ENCODE measurements at places on chromosomes 1 and 21.

GRCh38 chr1:183419399-183419798, 1.2 kb upstream of the NMNAT2 start:
- no peak for DNase-seq

DNA sequence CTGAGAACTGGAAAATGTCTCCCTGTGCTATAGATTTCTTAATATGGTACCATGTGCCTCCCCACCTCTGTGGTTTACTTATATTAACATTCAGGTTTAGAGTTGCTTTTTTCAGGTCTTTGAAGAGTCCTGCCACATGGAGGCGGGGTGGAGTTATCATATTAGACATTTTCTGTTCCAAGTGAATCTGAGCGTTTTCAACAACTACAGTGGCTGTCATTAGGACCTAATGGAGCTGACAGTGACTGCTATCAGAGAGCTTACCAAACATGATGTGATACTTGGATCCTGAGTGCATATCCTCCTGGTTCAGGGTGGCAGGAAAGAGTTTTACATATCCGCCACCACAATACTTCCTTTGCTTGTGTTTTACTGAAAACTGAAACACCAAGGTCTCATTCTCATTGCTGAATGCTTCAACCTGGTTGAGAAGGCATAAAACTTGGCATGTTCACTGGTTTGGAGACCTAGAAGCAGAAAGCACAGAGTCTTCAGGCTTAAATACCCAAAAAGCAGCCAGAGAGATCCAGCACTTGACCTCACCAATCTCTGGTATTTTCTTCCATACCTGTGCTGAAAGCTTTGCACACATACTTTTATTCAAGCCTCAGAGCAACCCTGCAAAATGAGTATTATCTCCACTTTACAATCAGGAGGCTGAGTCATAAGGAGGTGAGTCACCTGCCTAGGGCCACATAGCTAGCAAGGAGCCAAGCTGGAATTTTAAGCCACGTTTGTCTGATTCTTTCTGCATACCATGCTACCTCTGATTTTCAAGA, 47.4 kb upstream of the OSBPL9 start:
- DNase-seq, result no peak

DNA sequence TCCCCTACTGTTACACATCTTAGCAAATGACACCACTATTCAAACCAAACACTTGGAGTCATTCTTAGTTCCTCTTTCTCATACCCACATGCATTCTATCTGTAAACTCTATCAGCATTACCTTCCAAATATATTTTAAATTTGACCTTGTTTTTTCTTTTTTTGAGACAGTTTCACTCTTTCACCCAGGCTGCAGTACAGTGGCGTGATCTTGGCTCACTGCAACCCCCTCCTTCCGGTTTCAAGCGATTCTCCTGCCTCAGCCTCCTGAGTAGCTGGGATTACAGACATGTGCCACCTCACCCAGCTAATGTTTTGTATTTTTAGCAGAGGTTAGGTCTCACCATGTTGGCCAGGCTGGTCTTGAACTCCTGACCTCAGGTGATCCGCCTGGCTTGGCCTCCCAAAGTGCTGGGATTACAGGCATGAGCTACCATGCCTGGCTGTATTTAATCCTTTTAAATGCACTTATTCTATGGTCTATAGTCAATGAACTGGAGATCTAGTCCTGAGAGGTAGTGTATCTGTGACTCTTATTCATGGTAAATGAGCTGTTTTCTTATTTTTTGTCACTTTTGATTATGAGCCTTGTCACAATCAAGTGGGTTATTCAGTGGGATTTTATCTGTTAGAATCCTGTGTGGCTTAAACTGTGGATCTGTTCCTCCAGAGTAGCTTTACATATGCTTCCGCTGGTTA, 73.1 kb downstream of the GATAD2B start:
- DNase-seq, result no peak

- no peak for DNase-seq
Measured at GRCh38 chr1:198922638-198923430, 284.0 kb downstream of the PTPRC start.

DNA sequence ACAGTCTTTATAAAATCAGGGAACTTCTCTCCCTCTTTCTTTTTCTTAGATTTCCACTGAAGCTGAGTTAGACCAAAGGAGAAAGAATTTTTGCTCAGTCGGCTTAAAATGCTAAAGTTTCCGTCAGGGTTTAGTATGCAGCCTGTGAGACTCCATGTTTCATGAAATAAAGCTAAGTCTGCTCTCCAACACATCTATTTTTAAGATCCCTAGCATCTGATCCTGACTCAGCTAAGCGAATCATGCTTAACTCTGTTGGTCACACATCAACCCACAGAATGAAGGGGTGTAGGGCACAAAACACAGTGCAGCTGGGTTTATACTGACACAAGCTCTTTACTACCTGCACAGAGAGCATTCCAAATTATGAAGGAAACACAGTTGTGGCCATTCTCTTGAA, 102.4 kb upstream of the ZNF281 start:
- DNase-seq, result no peak

GRCh38 chr1:88204111-88204510, 480.0 kb upstream of the PKN2 start:
- DNase-seq, result no peak

DNA sequence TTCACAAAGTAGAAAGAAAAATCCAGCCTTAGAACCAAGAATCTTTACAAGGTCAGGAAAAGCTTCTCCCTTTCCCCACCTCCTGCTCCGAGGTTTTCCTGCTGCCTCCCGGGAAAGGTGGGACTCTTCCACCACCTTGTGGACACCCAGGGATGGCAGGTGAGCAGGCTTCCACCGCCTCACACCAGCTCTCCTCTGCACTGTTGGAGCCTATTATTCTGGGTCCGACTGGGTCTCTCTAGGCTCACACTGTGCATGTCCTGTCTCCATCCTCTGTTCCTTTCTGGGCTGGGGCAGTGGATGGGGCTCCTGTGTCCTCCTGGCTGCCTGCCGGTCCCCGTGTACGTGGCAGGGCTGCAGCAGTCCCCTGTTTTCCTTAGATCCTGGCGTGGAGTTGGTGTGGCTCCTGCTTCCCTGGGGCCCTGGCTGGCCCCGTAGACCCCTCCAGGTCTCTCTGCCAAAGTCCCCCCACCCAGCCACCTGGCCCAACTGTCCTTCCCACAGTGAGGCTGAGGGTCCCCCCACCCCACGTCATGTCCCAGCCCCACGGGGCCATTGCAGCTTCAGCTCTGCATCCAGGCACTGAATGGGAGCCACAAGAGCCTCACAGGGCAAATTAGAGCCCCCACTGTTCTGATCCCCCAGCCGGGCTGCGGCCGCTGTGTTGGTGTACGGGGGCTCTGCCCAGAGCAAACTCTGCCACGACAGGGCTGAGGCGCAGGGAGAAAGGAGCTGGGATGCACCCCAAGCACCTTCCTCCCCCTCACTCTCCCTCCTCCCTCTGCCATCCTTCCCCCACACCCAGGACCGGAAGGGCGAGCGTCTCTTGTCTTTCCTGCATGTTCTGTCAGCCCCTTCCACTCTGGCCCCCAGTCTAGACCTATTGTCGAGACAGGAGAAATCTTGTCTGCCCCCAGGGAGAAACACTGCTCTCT, 3.3 kb upstream of the SLC45A1 start:
- no peak for DNase-seq

- no peak for DNase-seq
Measured at GRCh38 chr1:147897029-147897752, 5.4 kb upstream of the GJA8 start.

- DNase-seq, result no peak
Measured at GRCh38 chr1:24694380-24694843, 50.8 kb upstream of the CLIC4 start.

GRCh38 chr1:156912861-156913808, 7.3 kb upstream of the LRRC71 start:
- no peak for DNase-seq

- DNase-seq, result no peak
Measured at GRCh38 chr1:39573736-39574624, 2.6 kb downstream of the PABPC4 start.

GRCh38 chr21:27290028-27290427, 323.1 kb upstream of the ADAMTS5 start:
- DNase-seq, result no peak

All from activated CD8-positive, alpha-beta memory T cell treated with anti-CD3 and anti-CD28 coated beads for 4 hours (primary cell).